ENCODE measurements at places on chromosomes 4 and X.

- DNase-seq, result no peak
Measured at GRCh38 chr4:176800891-176801534, 8.3 kb upstream of the VEGFC start.

GRCh38 chrX:70139736-70140135, 6.5 kb downstream of the IGBP1 start:
- DNase-seq, result no peak

GRCh38 chr4:47287735-47288134, 175.8 kb downstream of the COMMD8 start:
- DNase-seq, result peak; percentile 2

- DNase-seq, result no peak
Measured at GRCh38 chr4:104591510-104591911, 96.8 kb upstream of the CXXC4 start.

- DNase-seq, result peak; percentile 60
Measured at GRCh38 chrX:69503782-69504625, at the start of gene NALF2. TSS of gene NALF2 (plus strand) at chrX:69504326. CDS start at chrX:69505283, 957 bp downstream.

- DNase-seq, result no peak
Measured at GRCh38 chrX:115459883-115460880, 100.8 kb upstream of the PLS3 start.

GRCh38 chr4:165839615-165840333, 33.3 kb upstream of the TLL1 start:
- no peak for DNase-seq

Measured in hematopoietic multipotent progenitor cell treated with erythropoietin and hydrocortisone succinate and interleukin-3 and kit ligand, for 6 days (in vitro differentiated cells).